ENCODE measurements at places on chromosomes 7 and 10.

GRCh38 chr10:31578181-31578852, 259.3 kb downstream of the ZEB1 start:
- DNase-seq: no peak

- no peak for DNase-seq
Observed at GRCh38 chr7:158973440-158973839, 117.1 kb downstream of the DYNC2I1 start.

- DNase-seq: no peak
Observed at GRCh38 chr7:70717553-70718329, 414.2 kb upstream of the GALNT17 start.

DNA sequence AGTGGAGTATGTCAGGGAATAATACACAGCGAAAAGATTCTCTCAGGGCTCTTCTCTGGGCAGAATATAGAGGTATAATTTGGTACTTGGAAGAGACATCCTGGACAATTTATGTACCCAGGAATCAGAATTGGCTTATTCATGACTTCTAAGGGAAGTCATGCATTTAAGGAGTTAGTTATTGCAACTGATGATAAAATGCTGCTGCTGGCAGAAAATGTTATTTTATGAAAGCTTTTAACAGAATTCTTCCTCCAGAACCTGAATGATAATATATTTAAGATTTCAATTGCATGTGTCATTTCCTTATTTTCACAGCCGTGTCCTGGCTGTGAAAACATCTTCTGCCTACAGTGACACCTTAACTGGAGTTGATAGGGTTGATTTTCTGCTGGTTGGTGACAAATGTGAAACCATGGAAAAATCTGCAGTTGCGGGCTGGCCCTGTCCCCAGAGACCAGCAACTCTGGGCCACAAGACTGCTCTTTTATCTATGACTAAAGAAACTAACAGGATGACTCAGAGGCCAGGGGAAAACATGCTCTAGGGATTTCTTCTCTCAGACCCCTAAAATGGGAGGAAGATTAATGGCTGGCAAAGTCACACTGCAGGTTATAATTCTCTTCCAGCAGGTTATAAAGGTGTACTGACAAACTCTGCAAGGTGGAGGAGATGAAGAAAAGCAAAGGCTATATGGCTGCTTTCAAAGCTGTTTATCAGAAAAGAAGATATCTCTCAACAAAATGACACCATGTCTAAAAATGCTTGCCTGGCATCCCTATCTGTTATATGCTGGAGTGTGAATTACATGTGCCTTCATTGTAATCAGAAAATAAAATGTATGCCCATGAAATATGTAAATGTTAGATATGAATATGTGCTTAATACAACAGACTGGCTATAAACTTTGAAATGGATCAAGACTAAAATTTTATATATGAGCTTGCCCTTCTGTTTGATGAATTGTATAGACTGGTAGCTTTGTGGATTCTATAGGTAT, 12.1 kb upstream of the TRUB1 start:
- peak; percentile 73 for DNase-seq

DNA sequence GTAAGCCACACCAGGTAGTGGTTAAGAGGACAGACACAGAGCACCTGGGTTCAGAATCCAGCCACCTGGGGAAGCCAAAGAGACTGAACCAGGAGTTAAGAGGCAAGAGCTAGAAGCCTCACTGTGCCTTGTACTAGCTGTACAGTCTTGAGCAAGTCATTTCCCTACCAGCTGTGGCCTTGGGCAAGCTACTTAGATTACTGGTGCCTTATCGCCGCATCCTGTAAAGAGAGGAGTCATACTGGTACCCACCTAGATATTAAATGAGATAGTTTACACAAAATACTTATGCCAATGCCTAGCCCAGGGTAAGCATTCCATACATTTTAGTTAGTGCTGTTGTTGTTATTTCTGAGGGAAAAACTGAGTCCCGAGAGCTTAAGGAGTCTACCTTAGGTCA, 47.7 kb downstream of the HABP2 start:
- no peak for DNase-seq

DNA sequence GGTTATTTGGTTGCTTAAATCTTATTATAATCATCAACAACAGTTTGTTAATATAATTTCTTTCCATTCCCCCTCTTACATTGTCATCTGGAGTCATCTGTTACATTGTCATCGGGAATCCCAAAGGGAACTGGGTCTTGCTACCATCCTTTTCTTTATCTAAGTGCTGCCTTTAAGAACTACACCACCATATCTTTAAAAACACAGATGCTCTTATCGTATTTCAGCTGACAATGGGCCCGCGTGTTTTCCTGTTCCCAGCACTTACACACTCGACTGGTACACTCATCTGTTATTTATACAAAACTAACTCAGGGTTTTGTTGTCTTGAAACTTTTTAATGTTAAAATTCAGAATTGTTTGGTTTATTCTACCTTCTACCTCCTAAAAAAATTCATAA, 256.2 kb upstream of the MGMT start:
- DNase-seq: no peak

- no peak for DNase-seq
Observed at GRCh38 chr7:98515201-98515600, 101.9 kb upstream of the NPTX2 start.

DNA sequence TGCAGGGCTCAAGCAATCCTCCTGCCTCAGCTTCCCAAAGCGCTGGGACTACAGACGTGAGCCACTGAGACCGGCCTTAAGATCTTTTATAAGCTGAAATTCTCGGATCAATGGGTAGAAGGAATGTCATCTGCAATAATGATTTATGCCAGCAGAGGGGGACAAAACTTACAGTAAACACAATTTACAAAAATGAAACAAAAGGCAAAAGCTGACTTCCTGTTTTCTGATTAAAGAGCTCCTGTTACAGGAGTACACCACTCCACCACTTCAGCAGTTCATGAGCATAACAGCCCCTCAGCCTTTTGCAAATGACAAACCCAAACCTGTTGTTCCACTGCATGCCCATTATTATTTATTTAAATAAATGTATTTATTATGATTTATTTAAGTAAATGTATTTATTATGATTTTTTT, 88.5 kb upstream of the ATP6V0A4 start:
- DNase-seq: peak; percentile 70

- DNase-seq: no peak
Observed at GRCh38 chr10:119346095-119346832, 138.9 kb downstream of the GRK5 start.

GRCh38 chr7:8338206-8338605, 76.2 kb upstream of the ICA1 start:
- DNase-seq: no peak
